ENCODE measurements at places on chromosomes 16 and 17.

GRCh38 chr17:7196651-7197401, 17.7 kb upstream of the ASGR1 start:
- no peak for DNase-seq

DNA sequence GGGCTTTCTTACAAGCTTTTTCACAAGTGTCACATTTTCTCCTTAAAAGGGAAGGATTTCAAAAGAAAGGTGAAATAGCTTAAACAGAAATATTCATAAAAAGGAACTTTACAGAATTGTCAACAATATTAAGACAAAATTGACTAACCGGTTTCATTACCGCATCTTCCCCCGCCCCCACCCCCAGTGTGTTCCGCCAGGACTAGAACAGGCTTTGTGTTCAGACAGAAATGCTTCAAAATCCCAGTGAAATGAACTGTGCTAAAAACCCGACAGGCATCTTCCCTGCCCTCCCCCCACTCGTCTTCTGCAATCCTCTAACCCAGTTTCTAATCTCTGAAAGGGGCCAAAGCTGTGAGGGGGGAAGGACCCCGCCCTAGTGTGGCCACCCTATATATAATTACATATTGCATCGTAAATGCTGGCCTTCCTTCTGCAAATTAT, 990 bp upstream of the ROGDI start:
- DNase-seq: no peak

- no peak for DNase-seq
Measured at GRCh38 chr17:41500131-41500911, 5.1 kb downstream of the KRT13 start.

GRCh38 chr16:71927383-71927782, 32.1 kb downstream of the IST1 start:
- DNase-seq: no peak

GRCh38 chr17:5770441-5771270, 186.3 kb upstream of the NLRP1 start:
- no peak for DNase-seq

GRCh38 chr17:72996791-72997190, 95.7 kb downstream of the SLC39A11 start:
- DNase-seq: no peak

Data from NCI-H510A treated with DMSO at 0.1 percent for 48 hours (cell line).